HCEC 1CT (cell line): ENCODE measurements at places on chromosomes 13 and 19.

GRCh38 chr13:34627509-34628208, 314.4 kb upstream of the NBEA start:
- no peak for DNase-seq

DNA sequence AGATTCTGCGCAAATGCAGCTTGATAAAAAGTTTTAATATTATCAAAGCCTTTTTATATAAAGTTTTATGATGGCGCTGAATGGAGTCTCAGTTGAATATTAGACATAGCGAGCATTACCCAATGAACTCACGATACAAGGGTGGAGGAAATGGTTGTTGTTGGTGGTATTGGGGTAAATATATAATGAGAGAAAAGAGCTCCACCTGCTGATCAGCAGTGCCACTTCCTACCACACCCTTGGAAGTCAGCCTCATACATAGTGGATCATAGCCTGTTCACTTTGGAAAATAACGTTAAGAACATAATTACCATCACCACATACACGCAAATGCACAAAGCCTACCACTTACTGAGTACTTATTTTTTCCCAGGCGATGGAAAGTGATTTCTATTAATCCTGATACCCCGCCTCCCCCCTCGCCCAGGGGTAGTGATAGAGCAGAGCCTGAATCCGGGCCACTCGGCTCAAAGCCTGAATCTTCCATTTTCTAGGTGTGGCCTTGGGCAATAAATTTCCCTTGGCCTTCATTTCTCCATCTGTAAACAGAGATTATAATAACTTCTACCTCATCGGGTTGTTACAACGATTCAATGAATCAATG, 358.3 kb downstream of the KLF5 start:
- peak; percentile 18 for DNase-seq

- no peak for DNase-seq
These were observed 518 bp upstream of the PLPP2 start for GRCh38 chr19:291561-292280.

- DNase-seq, result peak; percentile 55
These were observed 444.8 kb downstream of the FOXO1 start for GRCh38 chr13:40221460-40222201.
